H4 (cell line): ENCODE measurements at places on chromosomes 16 and 17.

- DNase-seq: peak; percentile 82
Measured at GRCh38 chr17:77475016-77475976, 334.5 kb downstream of the SEC14L1 start.

DNA sequence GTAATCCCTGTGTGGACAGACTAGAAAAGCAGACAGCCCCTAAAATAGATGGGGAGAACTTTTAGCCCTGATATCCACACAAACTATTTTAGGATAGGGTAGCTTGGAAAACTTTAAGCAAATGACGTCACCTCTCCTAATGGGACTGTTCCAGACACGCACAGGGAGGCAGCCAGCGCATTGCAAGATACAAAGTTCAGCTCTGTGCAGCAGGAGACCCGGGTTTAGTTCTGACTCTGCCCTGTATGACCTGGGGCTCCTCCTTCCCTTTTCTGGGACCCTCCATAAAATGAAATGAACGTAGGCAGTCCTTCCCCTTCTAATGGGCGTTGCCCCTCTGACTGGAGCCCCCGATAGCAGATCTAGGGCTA lies 6.3 kb downstream of the ZNF689 start:
- no peak for DNase-seq

DNA sequence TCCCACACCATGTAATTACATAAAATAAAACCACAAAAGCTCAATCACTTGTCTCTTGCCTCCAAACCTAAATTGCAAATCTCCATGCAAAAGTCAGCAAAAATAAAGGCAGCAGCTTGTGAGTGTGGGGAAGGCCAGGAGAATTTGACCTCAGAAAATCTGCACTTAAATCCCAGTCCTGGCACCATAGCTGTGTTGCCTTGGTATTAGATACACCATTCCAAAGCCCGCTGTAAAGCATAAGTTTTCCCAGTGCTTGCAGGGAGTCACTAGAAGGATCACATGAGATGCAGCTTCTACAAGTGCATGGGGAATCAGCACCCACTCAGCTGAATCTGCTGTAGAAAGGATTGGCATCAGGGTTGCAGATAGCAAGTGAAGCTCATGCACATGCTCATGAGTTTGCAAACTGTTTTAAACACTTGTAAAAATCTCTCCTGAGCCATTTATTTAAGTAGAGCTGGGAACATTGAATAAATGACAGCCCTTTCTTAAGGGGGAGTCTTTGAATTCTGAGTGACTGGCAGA lies 495.0 kb upstream of the HSBP1 start:
- no peak for DNase-seq

DNA sequence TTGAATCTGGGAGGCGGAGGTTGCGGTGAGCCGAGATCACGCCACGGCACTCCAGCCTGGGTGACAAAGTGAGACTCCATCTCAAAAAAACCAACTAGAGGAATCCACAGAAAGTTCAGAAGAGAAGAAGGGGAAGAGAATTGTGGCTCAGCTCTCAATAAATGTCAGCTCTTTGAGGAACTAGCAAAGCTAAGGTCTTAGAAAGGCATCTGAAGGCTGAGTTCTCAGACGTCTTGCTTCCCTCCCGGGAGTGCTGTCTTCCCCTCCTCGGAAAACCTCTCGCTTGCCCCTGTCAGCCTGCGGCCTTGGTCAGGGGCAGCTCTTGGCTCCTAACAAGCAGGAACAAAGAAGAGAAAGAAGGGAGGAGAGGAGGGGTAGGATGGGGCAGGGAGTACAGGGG lies 5.3 kb downstream of the SHPK start:
- no peak for DNase-seq

DNA sequence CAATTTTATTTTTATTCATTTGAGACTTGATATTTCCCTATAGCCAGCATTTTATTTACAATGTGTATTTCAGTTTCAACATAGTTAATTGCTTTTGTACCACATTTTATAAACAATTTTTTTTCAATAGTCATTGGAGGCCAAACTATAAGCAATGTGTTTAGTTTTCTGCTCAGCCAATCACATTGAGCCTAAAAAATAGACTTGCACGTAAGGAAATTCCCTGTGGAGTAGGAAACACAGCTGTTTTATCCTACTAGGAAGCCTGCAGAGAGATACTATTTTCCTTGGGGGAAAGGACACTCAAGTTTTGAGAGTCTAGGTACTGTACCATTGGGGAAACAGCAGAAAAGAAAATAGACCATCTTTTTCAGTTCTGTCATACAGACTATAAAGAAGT lies 410.2 kb upstream of the GOT2 start:
- no peak for DNase-seq

DNA sequence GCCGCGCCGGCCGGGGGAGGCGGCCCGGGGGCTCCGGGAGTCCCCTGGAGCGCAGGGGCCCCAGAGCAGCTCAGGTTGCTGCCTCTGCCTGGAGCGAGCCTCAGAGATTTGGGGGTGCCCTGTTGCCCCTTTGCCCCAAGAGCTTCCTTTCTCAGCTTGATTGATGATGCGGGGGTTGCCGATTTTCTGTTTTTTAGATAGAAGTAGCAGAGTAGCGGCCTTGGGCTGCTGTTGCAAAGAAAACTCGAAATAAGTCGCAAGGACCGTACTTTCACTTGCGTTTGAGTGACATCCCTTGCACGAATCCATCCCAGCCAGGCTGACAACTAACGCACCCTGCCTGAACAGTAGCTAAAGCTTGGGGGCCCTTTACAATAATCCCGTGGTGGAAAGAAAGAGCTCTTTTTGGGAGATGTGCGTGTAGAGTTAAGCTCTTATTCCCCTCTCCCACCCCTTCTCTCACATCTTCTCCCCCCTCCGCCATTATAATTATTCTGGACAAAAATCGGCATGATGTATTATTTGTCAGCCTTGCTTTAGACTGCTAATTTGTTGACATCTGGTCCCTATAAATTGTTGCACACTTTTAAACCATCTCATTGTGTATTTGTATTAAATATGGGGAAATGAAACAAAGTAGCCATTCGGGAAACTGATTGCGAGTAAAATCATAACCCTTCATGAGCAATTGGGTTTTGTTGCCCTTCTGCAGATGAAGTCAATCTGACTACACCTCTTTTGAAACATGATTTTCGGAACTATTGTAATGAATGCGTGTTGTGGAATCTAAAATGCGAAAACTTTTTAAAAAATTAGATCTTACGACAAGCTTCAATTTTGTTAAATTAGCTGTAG lies 873 bp downstream of the USP10 start:
- no peak for DNase-seq

DNA sequence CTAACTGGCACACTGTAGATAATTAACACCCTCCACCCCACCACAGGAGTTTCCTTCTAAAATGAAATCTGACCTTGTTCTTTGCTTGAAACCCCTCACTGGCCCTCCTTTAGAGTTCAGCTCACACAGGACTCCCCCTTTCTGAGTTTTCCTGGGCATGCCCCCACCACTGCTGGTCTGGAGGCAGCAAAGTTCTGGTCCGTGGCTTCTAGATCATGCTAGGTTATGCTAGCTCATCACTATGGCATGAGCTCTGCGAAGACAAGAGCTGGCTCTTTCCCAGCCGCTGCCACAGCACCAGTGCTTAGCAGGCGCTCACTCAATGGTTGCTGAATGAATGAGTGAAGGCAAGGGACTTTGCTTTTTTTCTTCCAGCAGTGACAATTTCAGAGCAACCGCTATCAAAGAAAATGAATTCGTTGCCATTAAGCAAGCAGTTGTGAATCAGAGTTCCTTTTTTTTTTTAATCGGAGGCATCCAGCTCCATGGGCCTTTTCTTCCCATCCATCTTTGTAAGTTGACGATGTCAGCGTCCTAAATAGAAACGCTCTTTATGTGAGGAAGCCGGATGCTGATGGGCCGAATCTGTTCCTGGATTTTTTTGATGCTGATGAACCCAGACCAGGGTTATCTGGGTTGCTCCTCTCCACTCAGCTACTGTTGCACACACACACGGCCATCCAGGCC lies 80.8 kb upstream of the NOL11 start:
- DNase-seq: no peak

DNA sequence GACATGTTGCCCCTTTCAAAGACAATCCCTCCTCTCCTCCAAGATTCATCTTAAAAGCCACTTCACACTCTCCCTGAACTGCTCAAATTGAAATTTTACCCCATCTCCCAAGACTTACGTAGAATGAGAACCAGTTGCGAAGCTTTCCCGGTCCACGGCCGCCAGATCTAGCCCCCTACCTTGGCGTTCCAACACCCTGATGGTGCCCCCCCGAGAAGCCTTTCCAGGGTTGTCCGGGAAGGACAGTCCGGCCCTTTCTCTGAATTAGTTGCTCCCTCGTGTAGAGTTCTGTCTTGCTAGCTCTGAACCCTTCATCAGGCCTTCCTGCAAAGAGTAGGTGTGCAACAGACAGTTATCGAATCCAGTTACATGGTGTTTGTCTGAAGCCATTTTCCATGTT lies 60.0 kb upstream of the DNAH17 start:
- no peak for DNase-seq

GRCh38 chr17:78716814-78717393 lies 65.2 kb downstream of the CYTH1 start:
- DNase-seq: peak; percentile 79

DNA sequence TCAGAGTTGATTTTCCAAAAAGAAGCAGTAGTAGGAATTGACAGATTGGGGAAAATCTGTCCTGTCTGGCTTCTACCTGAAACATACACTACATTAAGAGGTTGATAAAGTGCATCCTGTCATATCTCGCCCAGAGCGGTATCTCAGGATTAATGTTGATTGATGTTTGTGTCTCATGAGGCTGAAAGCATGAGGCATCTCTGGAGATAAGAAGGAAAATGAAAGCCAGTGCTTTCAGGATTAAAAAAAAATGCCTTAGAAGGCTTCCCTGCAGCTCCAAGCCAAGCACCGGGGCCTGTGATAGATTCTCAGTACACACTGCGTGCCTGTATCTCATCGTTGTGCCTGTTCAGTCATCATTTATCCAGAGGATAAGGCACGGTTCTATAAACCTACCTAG lies 26.4 kb upstream of the CD300E start:
- DNase-seq: no peak

- no peak for DNase-seq
Measured at GRCh38 chr17:50904518-50905459, 38.6 kb upstream of the TOB1 start.

GRCh38 chr16:88773812-88774291 lies 11.2 kb downstream of the PIEZO1 start:
- DNase-seq: peak; percentile 94

- DNase-seq: no peak
Measured at GRCh38 chr16:70159355-70160348, 13.9 kb upstream of the CLEC18C start.

- no peak for DNase-seq
Measured at GRCh38 chr17:77598241-77598620, 360.3 kb upstream of the TNRC6C start.

GRCh38 chr17:80124351-80124981 lies 22.5 kb downstream of the EIF4A3 start:
- no peak for DNase-seq

DNA sequence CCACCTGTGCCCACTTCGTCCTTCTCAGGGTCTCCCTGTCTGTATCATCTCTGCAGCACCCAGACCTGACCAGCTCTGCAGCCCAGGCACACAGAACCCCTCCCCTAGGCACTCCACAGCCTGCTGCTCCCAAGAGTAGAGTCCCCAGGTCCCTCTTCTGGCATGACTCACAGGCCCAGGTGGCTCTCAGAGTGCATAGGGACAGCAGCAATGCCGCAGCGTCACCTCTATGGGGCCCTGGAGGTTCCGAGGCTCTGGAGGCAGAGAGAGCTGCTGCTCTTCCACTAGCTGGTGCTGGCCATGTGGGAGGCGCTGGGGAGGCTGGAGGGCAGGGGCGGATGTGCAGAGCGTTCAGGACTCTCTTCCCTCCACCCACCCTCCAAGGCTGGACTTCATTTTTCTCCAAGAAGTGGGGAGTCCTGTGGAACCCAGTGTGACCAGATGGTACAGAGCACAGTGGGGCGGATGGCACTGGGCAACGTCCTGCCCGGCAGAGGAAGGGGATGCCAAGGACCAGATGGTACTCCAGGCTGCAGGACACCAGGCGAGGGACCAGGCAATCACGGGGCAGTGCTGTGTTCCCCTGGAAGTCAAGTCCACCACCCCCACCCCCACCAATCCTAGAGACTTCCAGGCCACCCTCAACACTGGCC lies 151.7 kb downstream of the RBFOX3 start:
- no peak for DNase-seq

- no peak for DNase-seq
Measured at GRCh38 chr17:64042700-64043485, 22.5 kb upstream of the ICAM2 start.

GRCh38 chr16:76653390-76654026 lies 376.3 kb downstream of the CNTNAP4 start:
- DNase-seq: peak; percentile 62

DNA sequence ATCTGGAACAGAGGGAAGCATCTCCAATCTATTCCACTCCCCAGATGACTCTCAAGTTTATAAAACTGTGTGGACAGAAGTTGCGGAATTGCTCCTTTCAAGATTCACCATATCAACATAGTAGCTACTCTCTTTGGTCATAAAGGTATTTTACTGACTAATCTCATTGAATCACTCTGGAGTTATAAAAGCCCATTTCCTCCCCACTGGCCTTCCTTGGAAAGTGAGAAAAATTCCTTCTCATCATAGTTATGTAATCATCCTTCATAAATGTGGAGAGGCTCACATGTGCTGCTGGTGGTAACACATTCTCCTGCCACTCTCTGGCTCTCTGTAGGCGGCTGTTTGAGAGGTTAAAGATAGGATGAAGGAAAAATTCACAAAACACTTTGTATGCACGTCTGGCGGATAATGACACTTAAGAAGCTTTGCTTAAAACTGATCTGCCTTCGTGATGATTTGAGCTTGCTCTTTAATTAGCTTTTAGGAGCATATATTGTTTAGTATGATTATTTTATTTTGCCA lies 1034.0 kb upstream of the EEF2KMT start:
- DNase-seq: no peak

- DNase-seq: no peak
Measured at GRCh38 chr17:42187833-42188232, 2.6 kb upstream of the HCRT start.

GRCh38 chr17:9050801-9051401 lies 29.6 kb downstream of the NTN1 start:
- DNase-seq: peak; percentile 55

- peak; percentile 70 for DNase-seq
Measured at GRCh38 chr16:77723108-77723514, 797 bp downstream of the NUDT7 start.

DNA sequence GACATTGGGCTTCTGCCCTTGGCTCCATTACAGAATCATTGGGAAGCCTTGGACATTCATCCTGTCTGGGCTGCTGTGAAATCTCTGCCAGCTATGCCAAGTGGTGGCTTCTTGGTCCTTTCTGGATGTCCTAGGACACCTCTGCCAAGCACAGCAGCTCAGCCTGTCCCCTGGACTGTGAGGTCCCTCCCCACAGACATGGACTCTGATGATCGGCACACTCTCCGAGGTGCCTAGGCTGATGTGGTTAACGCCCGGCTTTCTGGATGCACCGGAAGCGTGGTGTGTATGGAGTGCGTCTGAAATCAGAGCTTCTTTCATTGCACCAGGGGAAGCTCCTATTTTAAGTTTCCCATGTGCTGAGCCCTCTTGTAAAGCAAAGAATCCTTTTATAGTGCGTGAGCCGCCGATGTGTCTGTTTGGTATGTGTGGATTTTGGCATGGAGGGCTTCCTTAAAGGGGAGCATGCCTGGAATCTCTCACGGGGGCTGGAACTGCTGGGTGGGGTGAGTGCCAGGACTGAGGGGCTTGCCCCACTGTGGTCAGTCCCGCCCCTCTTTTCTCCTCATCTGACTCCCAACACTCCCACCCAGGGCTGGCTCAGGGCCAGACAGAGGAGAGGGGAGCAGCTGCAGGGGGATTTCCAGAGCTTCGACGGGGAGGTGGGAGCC lies 7.0 kb upstream of the ARHGAP23 start:
- no peak for DNase-seq

- no peak for DNase-seq
Measured at GRCh38 chr16:68270353-68270752, 6.0 kb downstream of the SLC7A6 start.
